Activated CD4-positive, alpha-beta T cell treated with anti-CD3 and anti-CD28 coated beads for 4 hours (primary cell): ENCODE measurements at places on chromosomes 7 and 10.

GRCh38 chr10:108620821-108621534 is 1302.3 kb downstream of the XPNPEP1 start:
- DNase-seq: no peak

DNA sequence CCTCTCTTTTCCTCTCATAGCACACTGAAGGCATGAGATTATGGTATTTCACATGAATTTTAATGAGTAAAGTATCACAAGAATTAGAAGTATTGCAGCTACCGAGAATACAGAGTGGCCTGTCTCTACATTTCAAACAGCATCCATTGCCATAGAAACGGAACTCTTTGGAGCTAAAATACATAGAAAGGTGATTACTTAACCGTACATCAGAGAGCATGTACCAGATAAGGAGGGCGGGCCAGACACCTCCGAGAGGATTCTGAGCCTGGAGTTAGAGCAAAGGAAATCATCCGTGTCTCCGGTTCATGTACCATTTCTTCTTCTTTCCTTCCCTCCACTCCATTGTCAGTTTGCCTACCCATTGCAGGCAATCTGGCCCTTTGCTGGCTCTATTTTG is 196.7 kb downstream of the KLF6 start:
- DNase-seq: no peak

GRCh38 chr7:130242198-130243014 is 24.3 kb upstream of the CPA2 start:
- peak; percentile 29 for DNase-seq

GRCh38 chr10:49396666-49396999 is 744 bp upstream of the DRGX start:
- no peak for DNase-seq

DNA sequence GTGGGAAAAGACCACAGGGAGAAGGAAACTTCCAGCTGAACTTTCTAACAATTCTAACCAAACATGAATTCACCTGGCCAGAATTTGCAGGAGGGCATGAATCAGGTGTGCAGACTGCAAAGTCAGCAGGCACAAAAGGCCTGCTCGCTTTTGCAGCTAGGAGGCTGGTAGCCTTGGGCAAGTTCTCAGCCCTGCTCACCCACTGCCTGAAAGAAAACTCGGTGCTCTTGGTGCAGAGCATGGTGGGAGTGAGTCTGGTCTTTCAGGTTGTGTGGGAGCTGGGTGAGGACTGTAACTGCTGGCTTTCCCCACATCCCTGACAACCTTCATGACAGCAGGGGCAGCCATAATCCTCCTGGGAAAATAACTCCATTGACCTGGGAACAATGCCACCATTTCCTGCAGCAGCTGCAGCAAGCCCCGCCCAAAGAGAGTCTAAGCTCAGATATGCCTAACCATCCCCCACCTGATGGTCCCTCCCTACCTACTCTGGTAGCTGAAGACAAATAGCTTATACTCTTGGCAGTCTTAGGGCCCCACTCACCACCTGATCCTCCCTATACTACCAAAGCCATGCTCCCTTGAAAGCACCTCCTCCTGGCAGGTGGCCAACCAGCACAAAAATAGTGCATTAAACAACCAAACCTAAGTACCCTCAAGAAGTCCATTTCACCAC is 31.6 kb downstream of the ZNF117 start:
- no peak for DNase-seq

DNA sequence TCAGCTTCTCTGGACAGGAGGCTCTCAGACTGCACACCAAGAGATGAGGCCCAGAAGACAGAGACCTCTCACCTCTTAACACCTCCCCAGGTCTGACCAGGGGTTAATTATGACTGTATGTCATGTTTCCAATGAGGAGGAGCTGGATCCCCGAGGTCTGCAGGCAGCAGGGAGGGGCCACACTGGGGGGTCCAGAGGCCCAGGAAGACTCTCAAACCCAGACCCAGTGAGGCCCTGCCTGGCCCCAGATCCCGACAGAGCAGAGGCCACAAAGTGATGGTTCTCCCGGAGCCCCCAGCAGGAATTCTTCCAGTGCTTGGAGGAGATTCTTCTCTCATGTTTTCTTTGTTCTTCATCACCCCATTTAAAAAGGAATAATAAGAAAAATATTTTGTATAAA is 28.8 kb downstream of the PTPRN2 start:
- DNase-seq: no peak

- DNase-seq: no peak
Observed at GRCh38 chr7:84502239-84502638, 307.6 kb upstream of the SEMA3A start.

DNA sequence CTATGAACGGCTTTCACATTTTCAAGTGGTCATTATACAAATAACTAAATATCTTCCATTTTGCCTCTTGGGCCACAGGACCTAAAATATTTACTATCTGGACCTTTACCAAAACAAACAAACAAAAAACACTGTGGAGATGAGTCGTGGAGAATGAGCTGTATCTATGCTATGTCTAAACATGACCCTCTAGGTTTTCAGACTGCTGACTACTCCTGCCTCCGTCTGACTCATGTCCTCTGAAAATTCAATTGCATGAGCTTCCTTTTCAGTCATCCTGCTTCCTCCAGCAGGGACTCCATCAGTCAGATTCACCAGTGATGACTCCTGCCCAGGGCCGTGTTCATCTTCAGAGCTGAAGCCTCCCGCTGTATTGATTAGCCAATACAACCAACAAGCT is 96.8 kb downstream of the COL28A1 start:
- no peak for DNase-seq

DNA sequence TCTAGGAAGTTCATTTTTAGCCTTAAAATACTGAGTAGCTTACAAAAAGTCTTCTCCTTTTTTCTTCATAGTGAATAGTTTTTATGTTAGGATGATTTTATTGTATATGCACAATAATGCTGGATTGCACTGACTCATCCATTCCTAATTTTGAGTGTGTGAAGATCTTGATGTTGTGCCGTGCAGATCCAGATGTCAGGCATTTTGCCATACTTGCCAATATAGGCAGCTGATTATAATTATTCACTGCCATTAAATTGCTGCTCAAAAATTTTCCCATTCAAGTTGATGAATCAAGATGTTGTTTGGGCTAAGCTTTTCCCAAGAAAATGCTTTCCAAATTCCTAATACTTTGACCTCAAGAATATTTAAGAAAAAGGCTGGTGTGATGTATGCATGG is 218.3 kb downstream of the AHR start:
- DNase-seq: no peak

- no peak for DNase-seq
Observed at GRCh38 chr10:75450075-75450445, 18.6 kb downstream of the LRMDA start.

GRCh38 chr7:13307040-13307439 is 619.6 kb downstream of the ARL4A start:
- no peak for DNase-seq

DNA sequence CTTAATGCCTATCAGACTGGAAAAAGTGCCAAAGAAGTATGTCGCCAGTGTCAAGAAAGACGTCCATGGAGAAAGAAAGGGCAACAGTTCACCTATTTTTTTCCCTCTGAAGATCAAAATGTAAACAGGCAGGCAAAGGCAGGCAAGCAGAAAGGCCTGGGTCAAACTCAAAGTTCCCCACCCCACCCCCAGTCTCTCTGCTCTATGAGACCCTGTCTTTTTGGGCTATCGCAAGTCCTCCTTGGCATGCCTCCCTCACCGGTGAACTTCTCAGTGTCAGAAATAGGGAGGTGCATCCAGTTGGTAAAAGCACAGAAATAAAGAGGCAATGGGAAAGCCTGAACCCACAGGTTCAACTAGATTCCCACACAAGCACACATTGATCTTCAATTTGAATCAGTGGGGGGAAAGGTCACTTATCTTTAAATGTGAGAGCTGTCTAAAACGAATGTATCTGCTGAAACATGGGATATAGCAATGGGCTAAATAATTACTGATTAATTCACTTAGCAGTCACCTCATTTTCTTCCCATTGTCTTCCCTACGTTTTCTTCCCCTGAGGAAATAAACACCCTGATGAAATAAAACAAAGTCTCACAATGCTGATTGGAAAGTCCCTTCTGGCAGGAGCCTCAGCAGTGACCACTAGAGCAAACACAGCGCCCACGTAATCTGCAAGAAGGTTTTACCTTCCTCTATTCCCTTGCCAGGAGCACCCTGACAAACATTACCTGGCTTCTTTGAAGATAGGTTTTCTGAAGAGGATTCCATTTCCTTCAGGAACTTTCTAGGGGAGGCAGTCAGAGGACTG is 31.1 kb downstream of the JAZF1 start:
- DNase-seq: no peak

DNA sequence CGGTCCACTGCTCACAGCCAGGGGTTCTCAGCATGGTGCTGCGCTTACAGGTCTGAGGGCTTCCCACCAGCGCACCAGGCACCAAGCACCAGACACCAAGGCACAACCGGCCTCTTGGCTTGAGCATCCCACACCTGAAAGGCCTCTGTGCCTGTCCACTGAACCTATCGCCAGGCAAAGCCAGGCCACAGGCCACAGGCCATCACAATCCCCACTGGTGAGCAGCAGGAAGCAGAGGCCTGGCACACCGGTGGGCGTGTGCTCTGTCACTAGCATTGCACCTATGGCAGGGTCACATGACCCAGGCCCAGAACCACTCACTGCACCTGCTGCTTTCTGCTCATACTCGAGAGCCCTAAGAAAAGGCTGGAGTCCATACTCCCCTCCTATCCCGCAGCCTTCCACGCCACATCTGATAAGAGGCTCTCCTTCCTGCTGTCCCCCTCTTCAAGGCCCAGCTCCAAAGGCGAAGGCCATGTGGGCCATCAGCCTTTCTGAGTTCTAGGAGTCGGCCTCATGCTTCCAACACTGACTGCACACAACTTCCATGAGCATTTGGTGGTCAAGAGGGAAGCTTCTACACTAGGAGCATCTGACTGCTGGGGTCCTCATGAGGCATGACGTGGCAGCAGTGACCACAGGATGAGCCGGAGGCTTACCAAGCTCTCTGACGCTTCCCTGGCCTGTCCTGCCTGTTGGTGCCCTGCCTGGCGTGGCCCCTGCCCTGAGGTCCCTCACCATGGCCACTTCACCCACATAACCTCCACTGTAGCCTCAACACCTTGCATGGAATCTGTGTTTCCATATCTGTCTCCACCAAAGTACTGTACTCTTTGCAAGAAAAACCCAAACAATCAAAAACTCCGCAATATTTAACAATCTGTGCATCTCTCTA is 166.3 kb downstream of the TNS3 start:
- no peak for DNase-seq

DNA sequence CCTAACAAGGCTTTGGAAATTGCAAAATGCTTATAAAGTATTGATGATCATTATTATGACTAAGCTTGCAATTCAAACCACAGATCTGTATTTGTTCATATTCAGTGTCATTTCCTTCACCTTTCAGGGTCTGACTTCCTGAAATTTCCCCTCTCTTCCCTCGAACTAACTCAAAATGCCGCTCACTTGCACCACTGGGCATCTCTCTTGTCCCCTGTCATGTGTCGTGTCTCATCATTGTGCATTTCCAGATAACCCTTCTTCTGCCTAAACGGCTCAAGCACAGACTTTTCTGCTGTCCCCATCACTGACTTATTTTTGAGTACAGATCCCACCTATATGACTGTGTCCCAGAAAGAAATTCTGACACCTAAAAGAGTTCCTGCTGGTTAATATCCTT is 41.0 kb upstream of the CELF2 start:
- DNase-seq: no peak

GRCh38 chr10:33422471-33423153 is 88.1 kb upstream of the NRP1 start:
- DNase-seq: no peak

- DNase-seq: no peak
Observed at GRCh38 chr7:128069373-128070364, 38.4 kb upstream of the LRRC4 start.

DNA sequence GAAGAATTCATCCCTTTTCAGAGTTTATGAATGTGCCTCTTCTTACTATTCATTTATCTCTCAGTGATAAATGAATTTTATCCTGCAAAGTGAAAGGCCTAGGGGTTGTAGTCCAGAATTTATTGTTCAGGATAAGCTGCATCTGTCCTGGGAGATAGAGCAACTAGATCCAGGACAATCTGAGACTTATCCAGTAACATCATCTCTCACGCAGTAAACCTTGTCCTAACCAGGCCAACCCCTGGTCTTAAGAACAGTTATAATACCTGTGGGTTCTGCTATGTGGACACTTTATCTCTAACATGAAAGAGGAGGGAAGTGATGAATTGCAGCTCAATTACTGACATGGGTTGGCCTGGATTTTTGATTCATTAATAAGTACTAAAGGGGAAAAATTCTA is 287.6 kb downstream of the BMPER start:
- DNase-seq: no peak

- DNase-seq: no peak
Observed at GRCh38 chr10:26780106-26780792, 80.5 kb downstream of the ABI1 start.

DNA sequence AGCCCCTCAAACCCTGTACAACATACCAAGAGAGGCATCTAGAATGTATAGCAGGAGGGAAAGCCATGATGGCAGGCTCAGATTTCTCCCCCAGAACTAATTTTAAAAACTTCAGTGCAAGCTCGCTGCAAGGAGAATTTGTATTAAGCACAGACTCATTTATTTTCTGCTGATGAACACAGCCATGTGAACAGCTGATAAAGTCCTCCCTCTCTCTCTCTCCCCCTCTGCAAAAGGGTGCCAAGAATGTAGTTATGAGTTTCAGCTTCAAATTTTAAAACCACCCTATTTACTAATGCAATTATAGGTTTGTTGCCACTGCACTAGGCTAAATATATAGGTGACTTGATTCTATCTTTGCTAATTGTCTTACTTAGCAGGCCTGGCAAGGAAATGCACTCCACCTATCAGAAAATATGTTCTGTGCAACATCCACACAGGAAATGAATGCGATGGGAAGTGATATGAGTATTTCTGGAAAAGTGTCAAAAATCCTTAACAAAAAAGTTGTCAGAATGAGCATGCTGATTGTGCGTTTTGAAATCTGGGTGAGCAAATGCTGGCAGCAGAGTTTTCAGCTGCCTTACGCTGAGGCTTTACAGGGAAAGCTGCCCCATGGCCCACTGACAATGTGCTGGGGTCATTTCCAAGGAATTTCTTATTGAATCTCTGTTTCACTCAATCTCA is 43.4 kb upstream of the GHITM start:
- no peak for DNase-seq

DNA sequence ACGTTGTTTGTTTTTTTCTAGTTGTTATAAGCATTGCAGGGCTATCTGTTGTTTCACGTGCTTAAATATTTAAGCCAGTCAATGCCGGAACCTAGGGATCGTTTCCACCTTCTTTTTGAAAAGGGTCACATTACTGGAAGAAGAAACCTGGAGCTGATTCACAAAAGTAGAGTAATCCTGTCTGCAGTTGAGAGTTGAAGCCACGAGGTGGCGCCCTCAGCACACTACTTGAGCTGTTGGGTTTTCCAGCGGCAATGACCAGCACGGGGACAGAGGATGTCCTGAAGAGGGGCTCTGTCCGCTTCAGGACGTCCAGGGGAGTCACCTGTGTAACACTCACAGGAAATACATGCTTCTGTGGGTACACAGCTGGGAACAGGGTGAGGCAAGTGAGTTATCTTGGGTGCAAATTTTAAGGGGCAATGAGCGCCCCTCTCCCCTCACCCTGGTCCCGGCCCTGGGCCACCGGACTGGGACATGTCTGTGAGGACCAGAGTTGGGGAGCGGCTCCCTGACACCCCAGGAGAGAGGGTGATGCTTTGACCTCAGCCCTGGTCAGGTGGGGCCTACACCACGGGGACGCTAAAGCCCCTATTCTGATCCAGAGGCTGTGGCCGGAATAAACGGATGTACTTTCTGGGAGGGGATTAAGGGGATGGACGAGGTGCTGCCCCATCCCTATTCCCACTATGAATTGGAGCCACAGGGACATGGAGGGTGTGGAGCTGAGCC is 26.3 kb upstream of the WDFY4 start:
- DNase-seq: peak; percentile 26

GRCh38 chr7:76293407-76293901 is 9.0 kb upstream of the HSPB1 start:
- DNase-seq: no peak
